ENCODE measurements at places on chromosomes 2 and 18.

GRCh38 chr2:26164641-26165211 lies 8.2 kb upstream of the GAREM2 start:
- no peak for DNase-seq

GRCh38 chr2:146135245-146135644 lies 1615.3 kb upstream of the ZEB2 start:
- no peak for DNase-seq

DNA sequence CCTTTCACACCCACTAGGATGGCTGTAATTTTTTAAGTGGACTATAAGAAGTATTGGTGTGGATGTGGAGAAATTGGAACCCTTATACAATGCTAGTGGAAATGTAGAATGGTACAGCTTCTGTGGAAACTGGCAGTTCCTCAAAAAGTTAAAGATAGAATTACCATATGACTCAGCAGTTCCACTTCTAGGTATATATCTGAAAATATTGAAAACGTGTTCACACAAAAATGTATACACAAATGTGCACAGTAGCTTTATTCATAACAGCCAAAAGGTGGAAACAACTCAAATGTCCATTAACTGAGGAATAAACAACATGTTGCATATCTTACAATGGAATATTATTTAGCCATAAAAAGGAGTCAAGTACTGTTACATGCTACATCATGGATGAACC lies 17.7 kb downstream of the TANK start:
- DNase-seq: no peak

DNA sequence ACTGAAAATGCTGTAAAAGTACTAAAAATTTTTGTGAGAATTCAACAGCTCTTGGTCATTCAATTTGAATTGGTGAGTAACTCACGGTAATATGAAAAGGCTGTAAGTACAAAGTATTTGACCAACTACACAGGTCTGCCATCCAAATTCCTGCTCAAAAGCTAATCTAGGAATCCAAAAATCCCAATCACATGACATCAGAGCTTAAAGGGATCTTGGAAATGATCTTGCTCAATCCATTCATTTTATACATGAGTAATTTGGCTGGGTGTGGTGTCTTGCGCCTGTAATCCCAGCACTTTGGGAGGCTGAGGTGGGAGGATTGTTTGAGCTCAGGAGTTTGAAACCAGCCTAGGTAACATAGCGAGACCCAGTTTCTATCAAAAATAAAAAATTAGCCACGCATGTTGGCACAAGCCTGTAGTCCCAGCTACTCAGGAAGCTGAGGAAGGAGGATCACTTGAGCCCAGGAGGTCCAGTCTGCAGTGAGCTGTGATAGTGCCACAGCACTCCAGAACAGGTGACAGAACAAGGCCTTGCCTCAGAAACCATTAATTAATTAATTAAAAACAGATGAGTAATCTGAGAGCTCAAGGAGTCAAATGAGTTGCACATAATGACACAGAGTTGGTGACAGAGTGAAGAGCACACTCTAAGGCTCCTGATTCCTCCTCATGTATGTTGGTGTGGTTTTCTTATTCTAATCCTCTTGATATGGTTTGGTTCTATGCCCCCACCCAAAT lies 19.8 kb downstream of the SPIRE1 start:
- DNase-seq: no peak

DNA sequence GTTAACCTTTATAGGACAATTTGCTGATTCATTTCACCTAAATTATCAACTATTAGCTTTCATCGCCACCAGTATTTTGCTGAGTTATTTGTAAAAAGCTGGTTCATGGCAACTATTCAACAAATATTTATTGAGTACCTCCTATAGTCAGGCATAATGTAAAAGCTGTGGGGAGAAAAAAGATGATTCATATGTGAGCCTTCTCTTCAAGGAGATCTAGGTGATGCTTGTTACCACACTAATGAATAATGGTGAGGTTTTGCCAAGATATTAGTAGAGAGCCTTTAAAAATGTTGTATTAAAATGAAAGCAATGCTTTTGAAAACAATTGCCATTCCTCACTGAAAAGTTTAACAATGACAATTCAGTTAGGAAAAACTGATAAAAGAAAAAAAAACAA lies 187.8 kb downstream of the ANKRD44 start:
- no peak for DNase-seq

GRCh38 chr2:110113961-110114591 lies 1.5 kb downstream of the MALL start:
- DNase-seq: no peak

GRCh38 chr2:28730641-28731146 lies 20.9 kb upstream of the PPP1CB start:
- DNase-seq: no peak

DNA sequence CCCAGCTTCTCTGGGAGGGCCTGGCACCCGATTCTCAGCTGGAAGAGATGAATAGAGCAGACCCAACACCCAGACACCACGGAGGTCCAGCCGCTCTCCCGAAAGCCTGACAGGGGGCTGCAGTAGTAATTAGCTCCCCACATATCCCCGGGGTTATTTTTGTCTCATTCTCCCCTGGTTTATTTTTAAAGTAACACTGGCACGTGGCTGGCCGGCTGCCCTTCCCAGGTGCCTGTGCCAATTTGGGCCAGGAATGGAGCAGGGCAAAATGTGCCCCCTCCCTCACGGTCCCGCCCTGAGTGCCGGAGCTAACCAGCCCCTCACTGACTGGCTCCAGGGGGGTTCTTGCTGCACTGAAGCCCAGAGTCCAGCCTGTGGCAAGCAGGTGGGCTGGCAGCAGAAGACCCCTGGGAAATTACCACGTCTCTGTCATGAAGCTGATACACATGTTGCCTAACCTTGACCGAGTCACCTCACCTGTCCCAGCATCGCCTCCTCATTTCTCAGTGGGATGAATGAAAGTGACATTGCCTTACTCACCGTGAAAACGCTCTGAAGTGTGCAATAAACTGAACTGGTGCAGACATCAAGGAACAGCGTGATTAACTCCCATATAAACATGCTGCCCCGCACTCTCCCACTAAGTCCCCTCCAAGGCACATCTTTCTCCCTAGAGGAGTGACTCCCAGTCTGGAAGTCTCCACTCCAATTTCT lies 18.4 kb downstream of the KCNK3 start:
- no peak for DNase-seq

- DNase-seq: no peak
Measured at GRCh38 chr2:38233231-38233983, 143.7 kb downstream of the ATL2 start.

DNA sequence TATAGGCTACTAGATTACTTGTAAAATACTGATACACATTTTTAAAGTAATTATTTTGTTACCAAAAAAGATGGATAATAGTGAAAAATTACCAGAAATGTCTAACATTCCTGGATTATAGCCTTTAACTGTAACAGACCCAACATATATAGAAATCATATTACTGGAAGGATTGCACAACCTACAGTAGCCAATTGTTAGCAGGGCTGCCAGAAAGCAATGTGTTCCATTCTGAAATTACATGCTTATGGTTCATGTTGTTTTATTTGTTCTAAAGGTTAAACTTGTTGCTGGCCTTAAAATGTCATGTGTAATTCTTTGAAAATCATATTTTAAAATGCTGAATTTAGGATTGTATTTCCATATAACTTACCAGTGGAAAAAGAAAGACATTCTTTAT lies 793.6 kb upstream of the ACVR2A start:
- DNase-seq: no peak

GRCh38 chr2:113064898-113065297 lies 2.9 kb upstream of the IL1F10 start:
- DNase-seq: no peak

DNA sequence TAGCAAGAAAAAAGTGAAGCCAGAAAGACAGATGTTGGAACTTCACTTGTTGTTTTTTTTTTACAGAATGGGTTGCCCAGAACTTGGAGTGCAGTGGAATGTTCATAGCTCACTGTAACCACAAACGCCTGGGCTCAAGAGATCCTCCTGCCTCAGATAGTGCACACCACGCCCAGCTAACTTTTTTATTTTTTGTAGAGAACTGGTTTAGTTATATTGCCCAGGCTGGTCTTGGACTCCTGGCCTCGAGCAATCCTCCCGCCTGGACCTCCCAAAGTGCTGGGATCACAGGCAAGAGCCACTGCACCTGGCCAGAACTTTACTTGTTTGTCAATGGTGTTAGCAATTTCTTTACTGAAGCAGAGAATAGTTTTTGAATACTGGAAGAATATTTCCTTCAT lies 11.9 kb upstream of the ASPRV1 start:
- DNase-seq: no peak

- DNase-seq: no peak
Measured at GRCh38 chr18:15165048-15165447, 417.1 kb downstream of the ANKRD30B start.

DNA sequence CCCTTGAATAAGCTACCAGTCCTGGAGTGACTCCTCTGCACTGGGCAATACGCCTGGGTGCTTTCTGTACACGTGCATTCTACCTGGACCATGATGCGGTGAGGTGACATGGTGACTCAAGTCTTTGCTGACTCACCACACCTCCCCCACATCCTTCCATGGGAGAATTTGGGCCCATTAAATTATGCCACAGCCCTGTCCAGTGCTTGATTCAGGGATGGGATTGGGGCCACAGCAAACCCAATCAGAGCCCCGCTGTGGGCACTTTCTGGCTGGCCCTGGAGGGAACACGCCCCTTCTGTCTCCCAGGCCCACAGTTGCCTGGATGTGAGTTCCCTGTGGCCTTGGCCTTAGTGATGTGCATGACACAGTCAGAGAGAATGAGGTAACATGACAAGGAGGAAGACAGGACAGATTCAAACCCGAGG lies 86.9 kb downstream of the LRRC30 start:
- no peak for DNase-seq

- no peak for DNase-seq
Measured at GRCh38 chr2:76445880-76446279, 735.2 kb upstream of the GCFC2 start.

- DNase-seq: no peak
Measured at GRCh38 chr2:237665713-237666143, 38.3 kb downstream of the LRRFIP1 start.

DNA sequence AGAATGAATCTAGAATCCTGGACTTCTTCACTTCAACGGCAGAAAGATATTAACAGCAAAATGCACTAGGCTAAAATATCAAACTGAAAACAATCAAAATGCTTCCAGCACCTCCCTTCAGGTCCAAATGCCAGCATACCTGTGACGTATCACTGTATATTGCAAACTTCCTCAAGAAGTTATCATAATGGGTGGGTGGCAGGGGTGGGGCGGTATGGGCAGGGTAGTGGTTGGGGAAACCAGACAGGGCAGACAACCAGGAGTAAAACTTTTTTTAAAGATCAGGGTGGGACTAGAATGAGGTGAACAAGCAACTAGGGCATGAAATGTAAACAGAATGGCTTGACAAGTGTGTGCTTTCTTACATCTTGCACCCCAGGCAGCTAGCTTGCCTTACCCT lies 140.9 kb downstream of the SATB2 start:
- DNase-seq: no peak

DNA sequence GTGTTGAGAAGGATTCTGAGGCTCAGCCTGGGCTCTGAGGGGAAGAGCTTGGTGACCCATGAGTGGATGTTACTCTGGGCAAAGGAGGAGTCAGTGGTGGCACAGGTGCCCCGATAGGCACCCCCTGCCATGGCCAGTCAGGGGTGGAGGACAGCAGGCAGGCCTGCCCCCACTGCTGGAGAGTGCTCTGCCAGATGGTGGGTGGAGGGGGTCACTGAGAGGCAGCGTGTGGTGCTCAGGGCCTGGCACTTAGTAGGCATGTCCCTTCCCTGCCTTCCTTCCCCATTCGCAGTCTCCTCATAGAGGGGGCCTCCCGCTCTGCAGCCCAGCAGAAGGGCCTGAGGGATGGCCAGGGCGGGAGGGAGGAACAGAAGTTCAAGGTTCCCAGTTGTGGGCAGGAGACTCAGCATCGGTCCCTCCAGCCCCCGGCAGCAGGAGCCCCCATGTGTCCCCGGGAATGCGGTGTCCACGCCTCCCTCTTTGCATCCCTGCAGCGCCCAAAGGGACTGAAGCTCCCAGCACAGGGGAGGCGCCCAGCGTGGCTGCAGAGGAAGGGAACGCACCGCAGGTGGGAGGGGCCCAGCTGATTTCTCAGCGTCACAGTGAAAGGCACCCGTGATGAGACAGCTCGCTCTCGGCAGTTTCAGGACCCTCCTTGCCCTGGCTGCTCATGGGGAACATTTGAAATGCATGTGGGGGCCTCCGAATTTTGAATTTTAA lies 5.7 kb upstream of the SNED1 start:
- no peak for DNase-seq

DNA sequence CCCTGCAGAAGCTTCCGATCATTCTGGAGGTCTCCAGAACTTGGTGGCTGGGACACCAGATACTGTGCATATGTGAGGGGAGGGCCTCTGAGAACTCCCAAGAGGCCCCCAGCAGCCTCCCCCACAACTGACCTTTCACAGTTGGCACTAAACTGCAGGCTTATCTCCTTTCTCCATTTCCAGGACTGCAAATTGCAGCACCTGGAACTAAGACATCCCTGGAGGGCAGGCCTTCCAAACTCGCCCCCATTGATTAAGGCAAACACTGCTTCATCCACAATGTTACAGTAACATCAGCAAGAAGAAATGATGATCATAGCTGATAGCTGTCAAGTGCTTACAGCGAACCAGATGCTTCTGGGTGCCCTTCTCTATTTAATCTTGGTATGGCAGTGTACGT lies 67.9 kb downstream of the TGOLN2 start:
- no peak for DNase-seq

- DNase-seq: peak; percentile 13
Measured at GRCh38 chr2:98269274-98269673, 77.0 kb upstream of the CNGA3 start.

GRCh38 chr2:148796735-148797512 lies 78.1 kb upstream of the KIF5C start:
- no peak for DNase-seq

DNA sequence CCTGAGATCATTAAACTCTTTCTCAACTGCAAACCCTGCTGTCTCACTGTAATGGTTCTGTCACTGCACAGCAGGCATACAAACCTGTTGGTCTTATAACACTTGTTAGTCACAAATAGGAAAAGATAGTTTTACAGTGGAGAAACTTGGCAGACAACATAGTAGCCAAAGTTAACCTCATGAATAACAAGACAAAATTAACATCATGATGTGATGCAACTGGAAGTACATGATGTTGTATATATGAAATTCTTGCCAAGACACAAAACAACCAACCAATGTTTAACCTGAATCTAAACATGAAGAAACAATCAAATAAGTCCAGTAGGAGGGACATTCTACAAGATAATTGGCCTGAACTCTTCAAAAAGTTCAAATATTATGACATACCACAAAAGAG lies 189.3 kb downstream of the RNF152 start:
- DNase-seq: no peak

DNA sequence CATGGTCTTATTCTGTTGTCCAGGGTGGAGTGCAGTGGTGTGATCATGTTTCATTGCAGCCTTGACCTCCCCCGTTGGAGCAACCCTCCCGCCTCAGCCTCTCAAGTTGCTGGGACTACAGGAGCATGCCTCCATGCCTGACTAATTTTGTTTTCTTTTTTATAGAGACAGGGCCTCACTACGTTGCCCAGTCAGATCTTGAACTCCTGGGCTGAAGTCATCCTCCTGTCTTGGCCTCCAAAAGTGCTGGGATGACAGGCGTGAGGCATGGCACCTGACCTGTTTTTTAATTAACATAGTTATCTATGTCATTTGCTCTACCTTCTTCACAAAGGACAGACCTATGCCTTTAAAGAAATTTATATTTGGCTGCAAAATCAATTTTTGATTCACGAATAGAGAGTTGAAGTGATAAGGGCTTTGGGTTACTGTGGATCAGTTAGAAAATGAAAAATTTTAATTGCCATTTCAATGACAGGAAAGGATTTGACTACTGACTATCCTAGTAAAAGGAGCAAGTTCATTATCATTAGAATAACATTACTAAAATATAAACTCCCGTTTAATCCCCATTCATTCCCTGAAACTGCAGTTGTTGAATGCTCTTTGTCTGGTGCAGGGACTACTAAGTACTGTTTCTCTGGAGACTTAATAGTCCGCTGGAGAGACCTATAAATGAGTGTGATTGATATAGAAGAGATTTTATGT lies 3.7 kb downstream of the RNF138 start:
- DNase-seq: no peak

Measured in GM12864 (cell line).